CD4-positive, alpha-beta T cell treated with Interferon alpha-2 for 1 hour (primary cell): ENCODE measurements at places on chromosomes 12 and 14.

GRCh38 chr12:131723532-131723931, 12.6 kb downstream of the SFSWAP start:
- DNase-seq: no peak

- no peak for DNase-seq
These were observed 15.0 kb downstream of the CAPZA3 start for GRCh38 chr12:18752947-18753346.

DNA sequence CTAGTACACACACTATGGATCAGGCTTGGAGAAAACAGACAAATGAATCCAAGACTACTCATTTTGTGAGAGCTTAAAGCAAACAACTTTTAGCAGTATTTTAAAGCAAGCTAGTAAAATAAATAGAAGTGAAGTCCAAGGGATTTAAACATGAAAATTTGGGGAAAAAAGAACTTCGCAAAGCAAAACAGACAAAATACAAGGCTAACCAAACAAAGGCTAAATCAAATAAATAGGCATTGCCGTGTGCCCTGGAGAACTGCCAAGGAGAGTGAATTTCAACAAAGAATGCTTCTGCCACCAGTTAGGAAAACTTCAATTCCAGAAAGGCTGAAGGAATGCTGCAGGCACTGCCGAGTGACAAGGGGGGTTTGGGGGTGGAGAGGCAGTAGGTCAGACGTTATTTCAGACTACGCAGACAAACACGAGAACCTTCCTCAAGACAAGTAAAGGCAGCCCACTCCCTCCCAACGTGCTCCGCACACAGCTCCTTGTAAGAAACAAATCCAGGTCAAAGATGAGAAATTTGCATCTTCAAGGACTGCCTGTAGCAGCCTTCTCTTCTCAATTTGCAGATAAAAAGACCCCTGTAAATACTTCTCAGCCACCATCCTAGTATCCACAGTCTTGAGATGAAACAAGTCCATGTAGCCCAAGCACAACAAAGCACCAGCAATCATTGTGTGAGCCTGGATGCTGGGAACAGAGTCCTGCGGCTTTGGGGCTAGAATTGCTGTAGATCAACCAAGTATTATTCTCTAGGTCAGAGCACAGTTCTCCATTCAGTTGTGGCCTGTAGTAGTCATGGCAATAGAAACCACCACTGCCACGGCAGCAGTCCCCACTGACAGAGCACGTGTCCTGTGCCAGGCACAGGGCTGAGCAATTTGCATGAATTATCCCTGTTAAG, 43.3 kb downstream of the EFCAB11 start:
- peak; percentile 6 for DNase-seq

GRCh38 chr12:32390572-32391219, 8.7 kb upstream of the FGD4 start:
- DNase-seq: no peak

- DNase-seq: no peak
These were observed 34.7 kb downstream of the TBX5 start for GRCh38 chr12:114371250-114371649.

GRCh38 chr14:66066981-66067776, 419.0 kb upstream of the CCDC196 start:
- DNase-seq: no peak

DNA sequence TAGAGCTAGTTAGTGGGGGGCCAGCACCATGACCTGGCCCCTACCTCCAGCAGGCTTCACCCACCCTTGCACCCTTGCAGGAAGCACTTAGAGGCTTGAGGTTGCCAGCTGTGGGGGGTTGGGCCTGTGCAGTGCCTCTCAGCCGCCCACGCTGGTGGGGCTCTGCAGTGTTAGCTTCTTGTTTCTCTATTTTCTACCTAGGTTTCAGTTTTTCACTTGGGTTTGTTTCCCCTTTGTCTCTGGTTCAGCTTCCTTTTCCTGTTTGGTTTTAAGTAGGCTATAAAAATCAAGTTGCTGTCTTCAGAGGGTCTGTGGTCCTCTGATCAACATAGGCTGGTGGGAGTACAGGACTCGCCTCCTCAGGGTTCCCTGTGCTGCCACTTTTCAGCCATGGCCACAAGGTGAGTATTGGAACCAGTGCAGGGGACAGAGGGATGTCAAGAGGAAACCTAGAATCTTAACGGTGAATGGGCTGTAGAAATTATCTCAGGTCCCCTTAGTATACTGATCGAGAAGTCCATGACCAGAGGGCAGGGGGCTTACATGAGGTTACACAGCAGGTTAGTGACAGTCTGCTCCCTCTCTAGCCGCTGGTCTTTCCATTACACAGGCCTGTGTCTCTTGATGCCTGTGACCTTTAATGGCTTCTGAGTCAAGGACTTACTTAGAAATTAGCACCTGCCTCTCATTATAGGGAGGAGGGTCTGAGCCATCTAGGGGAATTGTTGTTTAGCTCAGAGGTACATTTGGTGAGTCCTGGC, at the start of gene EVL:
Gene EVL, plus strand, starts transcription at position 312 of the 761 bp plus-strand sequence. Its CDS starts 79 bp downstream, at position 391.
- peak; percentile 83 for DNase-seq

- no peak for DNase-seq
These were observed 18.0 kb upstream of the BEGAIN start for GRCh38 chr14:100605230-100605629.

DNA sequence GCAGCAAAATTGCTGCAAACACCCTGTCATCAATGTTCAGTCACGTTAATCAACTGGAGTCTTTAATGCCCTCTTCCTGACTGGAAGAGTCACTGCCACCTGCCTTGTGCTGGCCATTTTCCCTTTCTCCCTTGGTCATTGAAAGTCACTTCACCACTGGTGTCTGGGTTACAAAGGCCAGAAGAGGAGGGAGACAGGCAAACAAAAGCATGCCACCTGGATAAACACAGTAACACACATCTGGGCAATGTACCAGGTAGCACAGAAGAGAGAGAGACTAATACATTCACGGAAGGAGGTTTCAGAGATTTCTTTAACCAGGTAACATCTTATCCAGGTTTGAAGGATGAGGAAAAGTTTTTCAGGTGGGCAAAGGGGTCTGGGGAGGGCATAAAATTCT, 32.7 kb downstream of the GPHB5 start:
- DNase-seq: no peak
